ENCODE measurements at places on chromosomes 1 and 21. TPM values are rescaled to one million over a fixed set of nuclear protein-coding genes. Genes with fewer than 3 reads are reported as not detected.

MPL gene
- not detected for total RNA-seq

PLA2G4A gene
- total RNA-seq = 0.53 TPM

TIAM1 gene
- total RNA-seq = 60.7 TPM

DYNLT4 gene
- total RNA-seq = 0.32 TPM

OR2T35 gene
- total RNA-seq = not detected

F13B gene
- not detected for total RNA-seq

ENAH gene
- total RNA-seq = 0.62 TPM

PWP2 gene
- total RNA-seq = 28.9 TPM
